ENCODE measurements at places on chromosomes 5 and 9. TPM values are rescaled to one million over a fixed set of nuclear protein-coding genes. Genes with fewer than 3 reads are reported as not detected.

Gene IRX1
- 6.0 TPM for total RNA-seq

DNA sequence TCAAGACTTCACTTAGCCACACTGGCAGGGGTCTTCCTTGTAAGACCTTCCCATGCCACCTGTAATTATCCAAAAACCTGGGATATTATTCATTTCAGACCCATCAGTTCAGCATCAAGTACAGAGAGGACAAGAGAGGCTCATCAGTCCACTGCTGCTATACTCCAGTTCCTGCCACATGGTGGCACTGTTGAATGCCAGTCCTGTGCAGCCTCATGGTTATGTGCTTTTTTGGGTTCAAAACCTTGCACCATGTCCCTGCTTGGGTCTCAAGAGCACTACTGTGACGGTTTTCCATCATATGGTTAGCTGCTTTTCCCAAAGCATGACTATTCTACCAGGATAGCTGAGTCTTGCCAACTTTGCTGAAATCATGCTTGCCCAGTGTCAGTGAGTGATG lies 8.5 kb downstream of the PTGS1 start:
- no peak for DNase-seq

DNA sequence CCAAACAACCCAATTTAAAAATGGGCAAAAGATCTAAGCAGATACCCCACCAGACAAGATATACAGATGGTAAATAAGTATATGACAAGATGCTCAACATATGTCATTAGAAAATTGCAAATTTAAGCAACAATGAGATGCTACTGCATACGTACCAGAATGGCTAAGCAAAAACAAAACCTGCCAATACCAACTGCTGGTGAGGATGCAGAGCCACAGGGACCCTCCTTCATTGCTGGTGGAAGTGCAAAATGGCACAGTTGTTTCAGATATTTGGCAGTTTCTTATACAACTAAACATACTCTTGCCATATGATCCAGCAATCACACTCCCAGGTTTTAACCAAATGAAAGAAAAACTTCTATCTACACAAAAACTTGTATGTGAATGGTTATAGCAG lies 178.9 kb downstream of the BARX1 start:
- DNase-seq = no peak

DNA sequence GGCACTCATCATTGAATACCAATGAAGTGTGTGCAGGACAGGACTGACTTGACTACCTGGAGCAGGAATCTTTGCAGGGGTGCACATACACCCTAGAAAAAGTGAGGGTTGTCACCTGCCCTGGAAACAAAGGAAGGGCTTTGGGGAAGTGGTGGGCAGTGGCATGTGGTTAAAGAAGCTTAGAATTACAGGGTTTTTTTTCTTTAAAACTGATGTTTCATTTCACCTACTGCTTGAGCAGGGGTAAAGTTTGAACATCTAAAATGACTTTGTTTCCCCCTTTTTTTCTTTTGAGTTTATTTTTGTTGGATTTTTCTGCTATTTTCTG lies 2.0 kb upstream of the KDM3B start:
- DNase-seq = no peak

DNA sequence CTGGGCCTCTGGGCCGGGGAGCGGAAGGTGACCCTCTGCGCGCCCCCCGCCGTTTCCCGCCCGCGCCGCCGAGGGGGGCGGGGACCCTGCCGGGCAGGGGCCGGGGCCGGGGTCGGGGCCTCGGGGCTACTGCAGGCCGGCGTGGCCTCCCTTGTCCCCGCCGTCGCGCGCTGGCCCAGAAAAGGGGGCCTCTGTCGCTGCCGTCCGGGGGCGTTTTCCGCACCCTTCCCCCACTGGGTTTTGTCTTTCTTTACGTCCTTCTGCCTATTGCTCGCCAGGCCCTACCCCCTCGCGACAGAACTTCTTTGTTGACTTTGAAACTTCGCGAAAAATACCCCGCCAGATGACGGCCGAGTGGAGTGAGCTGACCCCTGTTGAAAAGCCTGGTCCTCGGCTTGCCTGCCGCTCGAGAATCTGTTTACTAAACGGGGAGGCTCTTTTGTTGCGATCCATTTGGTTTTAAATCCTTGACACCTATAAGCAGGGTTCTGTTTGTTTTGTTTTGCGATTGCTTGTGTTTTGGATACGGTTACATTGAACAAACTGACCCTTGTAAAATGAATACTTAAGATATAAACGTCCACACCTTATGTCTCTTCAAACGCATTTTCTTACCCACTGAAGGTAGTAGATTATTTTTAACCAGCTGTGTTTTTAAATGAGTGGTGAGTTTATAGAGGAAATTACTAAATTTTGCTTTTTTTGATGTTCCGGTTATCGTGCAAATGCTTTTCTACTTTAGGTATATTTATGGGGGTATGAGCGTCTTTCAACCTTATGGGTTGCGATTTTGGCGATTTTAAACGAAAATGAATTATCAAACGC lies 765 bp downstream of the MARCHF6 start:
- peak; percentile 59 for DNase-seq

Gene LPAR1
- total RNA-seq = 23.2 TPM

Gene FOXD4L3
- 0.21 TPM for total RNA-seq

DNA sequence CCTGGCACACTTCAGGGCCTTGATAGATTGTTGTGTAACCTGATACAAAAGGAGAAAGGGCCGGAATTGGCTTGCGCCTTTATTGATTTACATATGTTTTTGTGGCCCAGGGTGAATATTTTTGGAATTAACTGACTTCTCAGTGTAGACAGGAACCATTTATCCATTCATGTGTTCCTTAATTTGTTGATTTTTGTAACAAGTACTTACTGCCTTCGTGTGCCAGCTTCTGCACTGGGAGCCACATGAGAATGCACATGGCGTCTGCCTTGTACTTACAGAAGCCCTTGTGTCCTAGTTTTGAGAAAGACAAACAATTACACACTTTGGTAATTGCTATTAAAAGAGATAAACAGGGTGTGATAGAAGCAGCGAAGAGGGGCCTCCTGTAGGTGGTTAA lies 26.4 kb downstream of the EHMT1 start:
- DNase-seq = no peak

GRCh38 chr5:2744485-2744884 lies 7.0 kb downstream of the IRX2 start:
- no peak for DNase-seq

Gene SLC6A19
- total RNA-seq = not detected

DNA sequence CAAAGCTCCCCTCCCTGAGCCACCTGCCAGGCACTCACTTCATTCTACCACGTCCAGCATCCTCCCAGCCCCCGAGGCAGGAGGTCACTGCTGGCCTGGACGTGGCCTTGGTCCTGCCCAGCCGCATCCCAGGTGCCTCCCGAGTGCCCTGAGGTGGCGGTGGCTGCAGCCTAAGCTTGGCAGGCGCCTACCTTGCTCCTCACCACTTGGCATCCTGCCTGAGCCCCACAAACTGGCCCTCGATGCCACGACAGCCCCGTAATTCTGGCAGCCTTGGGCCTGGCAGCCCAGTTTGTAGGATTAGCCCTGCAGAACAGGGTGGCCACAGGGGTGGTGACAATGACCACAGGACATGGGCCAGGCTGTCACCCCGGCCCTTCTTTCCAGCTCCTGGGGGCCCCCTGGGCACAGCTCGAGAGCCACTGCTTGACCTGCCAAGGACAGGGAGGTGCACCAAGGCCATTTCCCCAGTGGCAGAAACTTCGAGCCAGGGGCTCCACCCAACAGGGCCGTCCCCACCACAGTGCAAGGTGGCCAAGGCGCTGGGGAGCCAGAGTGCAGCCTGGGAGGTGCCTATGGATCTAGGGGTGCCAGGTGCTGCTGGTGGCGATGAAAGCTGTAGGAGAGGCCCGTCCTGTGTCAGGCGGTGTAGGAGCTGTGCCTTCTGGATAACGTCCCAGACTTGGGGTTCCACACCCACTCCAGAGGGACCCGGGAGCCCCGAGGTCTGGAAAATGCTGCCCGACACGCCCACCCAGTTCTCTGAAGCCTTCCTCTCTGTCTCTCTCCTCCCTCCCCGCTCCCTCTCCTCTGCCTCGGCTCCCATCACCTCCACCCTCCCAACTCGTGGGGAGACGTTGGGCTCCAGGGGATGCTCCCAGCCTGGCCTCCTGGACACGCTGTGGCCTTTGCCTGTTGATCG lies 18.4 kb downstream of the NKD2 start:
- peak; percentile 34 for DNase-seq

DNA sequence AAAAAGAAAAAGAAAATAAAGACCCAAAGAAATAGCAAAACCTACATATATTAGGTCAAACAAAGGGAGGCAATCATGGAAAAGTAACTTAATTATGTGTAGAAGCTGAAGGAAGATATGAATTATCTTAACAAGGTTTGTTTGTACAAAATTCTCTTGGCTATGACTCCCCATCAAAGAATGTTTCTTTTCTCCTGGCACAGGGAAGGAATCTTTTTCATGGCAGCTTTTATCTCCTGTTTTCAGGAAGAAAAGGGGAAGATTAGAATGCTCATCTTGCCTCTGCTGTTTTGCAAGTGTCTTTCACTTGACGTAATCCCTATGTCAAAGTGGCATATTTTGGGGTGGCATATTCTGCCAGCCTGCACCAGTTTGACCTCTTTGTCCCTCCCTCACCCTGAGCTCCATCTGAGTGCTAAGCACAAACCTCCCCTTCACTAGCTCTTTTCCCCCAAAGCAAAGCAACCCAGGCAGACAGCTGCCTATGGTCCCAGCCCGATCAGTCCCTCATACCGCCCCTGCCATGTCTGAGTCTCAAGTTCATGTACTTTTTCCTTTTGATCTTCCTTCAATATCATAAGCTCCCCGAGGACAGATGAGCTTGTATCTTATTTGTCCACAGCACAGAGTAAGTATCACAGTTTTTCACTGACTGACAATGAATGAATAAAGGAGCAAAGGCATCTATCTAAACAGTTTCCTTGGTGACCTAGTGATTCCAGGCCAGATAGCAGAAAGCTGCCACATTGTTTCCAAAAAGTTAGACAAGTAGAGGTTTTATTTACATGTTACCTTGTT lies 242.8 kb upstream of the ANKRD55 start:
- no peak for DNase-seq

DNA sequence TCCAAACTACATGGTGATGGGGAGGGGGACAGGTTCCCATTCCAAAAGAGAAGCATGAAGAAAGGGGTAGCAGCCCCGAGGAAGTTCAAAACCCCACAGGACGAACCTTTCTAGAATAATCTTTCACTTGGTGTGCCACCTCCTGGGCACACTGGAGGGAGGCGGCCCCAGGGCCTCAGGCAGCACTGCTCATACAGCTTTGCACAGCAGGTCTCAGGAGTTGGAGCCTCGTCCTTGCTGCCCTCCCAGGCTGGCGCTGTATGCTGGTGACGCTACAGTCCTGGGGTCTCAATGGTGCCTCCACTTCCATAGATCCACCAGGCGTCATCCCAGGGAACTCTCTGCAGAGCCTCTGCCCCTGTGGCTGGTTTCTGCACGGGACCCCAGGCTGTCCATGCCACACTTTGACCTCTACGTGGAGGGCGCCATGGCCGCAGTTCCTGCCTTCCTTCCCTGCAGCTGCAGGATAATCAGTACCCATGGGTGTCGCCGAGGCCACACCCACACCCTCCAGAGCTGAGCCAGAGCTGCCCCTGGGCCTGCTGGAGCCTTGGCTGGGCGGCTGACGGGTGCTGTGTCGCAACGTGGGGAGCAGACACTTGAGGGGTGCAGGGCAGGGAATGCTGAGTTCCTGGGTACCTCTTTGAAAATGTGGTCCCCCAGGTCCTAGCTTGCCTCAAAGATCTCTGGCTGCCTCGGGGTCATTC lies 95.3 kb downstream of the COL5A1 start:
- no peak for DNase-seq

Gene RNF14
- 47.1 TPM for total RNA-seq

Gene OR1Q1
- not detected for total RNA-seq

GRCh38 chr9:89773170-89773569 lies 168.4 kb downstream of the GADD45G start:
- no peak for DNase-seq

DNA sequence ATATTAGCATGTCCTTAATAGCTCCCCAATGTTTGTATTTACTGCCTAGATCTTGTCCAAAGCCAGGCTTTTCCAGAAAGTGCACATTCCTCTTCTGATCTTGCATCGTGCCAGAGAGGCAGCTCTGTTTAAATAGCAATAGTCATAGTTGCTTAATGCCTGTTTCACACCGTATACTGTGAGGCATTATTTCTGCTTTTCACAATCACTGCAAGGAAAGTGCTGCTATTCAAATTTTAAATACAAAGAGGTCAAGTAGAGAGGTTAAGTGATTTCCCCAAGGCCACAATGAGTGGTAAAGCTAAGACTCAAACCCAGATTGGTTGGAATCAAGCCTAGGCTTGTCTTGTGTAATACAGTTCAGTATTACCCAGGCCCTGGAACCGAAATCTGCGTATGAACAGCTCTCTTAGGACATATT lies 153.6 kb downstream of the SNX18 start:
- DNase-seq = no peak

DNA sequence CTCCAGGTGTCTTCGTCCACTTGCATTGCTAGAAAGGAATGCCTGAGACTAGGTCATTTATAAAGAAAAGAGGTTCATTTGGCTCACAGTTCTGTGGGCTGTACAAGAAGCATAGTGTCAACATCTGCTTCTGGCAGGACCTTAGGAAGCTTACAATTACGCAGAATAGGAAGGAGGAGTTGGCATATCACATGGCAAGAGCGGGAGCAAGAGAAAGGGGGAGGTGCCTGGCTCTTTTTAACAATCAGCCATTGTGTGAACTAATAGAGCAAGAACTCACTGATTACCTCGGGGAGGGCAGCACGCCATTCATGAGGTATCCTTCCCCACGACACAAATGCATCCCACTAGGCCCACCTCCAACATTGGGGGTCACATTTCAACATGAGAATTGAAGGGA lies 134.4 kb upstream of the EFNA5 start:
- DNase-seq = no peak

DNA sequence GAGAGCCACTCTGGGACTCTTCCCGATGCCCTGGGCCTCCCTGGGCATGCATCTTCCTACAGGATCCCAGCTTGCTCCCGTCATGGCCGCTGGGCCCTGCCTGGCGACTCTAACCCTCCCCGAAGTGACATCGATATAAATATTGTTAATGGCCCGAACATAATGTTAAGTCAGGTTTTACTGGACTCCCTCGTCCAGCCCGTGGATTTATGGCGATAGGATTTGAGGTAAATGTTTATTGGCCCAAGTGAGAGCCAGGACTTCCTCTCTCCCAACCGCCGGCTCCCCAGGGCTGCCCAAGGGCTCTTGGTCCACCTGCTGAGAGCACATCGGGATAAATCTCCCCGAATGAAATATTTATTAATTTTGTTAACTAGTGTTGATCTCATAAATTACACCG lies 246.3 kb downstream of the PBX3 start:
- DNase-seq = peak; percentile 12

- DNase-seq = no peak
Observed at GRCh38 chr5:154514331-154514730, 36.3 kb upstream of the HAND1 start.

DNA sequence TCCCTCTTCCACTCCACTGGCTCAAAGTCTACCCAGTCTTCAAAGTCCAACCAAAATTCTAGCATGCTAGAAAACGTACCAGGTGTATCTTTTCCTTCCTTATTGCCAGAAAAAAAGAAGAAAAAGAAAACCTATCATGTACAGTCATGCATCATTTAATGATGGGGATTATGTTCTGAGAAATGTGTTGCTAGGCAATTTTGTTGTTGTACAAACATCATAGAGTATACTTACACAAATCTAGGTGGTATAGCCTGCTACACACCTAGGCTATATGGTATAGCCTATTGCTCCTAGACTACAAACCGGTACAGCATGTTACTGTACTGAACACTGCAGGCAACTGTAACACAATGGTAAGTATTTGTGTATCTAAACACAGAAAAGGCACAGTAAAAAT lies 104.8 kb downstream of the SREK1 start:
- DNase-seq = no peak

GRCh38 chr5:68033029-68033428 lies 182.5 kb upstream of the PIK3R1 start:
- DNase-seq = no peak
